ENCODE measurements at places on chromosomes 16 and 17.
A peak's percentile ranks its signal among the peaks of the same experiment; 100 is the strongest.

DNA sequence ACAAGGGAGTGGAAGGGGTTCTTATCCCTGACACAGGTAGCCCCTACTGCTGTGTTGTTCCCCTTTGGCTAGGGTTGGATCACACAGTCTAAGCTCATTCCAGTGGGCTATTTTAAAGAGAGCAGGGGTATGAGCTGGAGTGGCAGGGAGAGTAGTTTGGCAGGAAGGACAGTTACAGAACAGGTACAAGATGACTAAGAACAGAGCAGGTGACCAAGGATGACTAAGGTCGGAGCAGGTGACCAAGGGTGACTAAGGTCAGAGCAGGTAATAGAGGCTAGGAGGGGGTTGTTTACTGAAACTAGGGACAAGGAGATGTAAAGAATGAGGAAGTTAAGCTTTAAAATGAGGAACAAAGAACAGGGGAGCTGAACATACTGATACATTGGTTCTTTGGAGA is 58.8 kb downstream of the UTP18 start:
- no peak for DNase-seq

DNA sequence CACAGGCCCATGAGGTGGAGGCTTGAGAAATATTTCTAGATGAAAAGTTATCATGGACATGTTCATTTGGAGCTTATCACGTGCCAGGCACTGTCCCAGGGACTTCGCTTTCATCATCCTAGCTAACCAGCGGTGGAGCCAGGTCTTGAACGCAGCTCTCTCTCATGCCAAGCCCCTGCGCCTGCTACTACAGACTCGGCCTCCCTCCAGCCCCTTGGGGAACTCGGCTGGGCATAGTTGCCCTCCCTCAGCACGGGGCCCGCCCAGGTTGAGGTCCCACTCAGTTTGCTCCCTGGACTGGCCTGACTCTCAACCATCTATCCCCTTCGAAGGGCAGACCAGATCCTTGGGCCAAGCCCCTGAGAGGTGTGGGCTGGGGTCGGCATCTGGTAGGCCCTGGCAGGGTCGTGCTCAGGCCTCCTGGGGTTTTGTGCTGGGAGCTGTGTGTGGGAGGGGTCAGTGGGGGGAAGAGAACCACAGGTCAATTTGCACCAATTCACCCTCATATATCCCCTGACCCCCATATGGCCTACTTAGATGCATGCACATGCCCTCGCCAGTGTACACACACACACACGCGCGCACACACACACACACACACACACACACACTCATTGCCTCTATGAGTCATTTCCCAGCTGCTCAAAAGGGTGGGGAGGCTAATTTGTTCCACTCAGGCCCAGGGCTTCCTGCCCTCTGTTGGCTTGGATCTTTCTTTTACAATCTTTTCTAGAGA is 12.1 kb upstream of the SCN4A start:
- DNase-seq, result no peak

DNA sequence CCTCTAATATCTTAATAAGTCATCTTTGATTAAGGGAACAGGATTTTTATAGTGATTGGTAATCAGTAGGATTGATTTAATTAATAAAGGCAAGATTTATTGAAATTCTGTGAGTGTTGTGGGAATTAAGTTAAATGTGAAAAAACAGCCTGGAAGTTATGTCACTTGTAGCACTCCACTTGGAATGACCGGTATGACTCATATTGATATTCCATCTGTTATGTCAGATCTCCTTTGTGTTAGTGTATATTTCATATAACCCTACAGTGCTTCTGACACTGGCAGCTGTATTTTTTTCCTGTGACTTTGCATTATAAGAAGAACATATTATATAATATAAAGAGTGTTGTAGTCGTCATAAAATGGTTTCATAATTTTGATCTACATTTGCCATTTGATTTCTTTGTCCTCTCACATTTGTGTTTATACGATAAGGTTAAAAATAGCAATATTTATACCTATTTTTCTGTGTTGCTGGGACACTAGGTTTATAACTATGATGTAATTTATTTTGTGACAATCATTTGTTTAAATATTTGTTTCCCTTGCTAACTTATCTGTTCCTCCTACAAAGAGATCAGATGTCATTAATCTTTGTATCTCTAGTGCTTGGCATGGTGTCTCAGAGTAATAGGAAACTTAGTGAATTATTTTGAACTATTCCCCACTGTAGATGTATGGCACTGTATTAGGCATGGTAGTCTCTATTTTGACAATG is 249.0 kb downstream of the BCAS3 start:
- DNase-seq, result no peak

GRCh38 chr17:81039854-81040758 is 5.2 kb downstream of the BAIAP2 start:
- no peak for DNase-seq

DNA sequence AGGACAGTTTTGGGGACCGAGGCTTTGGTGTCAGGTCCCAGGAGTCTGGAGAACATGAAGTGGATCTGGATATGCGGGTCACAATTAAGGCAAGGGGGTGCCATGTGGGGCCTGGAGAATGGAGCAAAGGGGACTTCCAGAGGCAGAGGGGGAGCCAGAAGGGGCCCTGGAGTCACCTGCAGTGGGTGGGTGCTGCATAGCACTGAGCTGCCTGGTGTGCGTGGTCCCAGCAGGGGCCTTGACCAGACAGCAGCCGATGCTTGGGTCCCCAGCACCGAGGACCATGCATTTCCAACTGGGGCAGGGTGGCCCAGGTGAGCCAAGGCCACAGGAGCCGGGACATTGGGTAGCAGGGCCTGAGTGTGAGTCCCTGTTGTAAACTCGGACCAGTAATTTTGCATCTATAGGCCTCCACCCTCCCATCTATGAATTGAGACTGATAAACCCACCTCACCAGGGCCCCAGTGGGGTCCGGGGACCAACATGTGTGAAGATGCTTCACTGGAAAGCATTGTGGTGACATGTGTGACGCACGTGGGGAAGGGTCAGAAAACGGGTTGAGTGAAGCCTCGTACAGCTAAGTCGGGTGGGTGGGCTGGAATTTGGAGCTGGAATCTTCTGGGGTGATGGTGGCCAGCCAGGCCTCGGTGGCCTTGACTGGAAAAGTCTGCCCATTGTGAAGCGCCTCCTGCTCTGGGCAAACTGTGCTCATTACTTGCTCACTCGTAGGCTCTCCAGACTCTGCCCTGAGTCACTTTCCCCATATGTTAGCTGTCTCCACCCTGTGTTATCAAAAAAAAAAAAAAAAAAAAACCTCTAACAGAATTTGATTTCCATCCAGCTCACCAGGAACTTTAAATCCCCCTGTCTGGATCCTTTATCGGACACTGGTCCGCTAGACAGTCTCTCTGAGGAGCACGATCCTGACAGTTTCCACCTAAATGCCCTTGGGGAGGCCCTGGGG is 90.5 kb upstream of the ZNF469 start:
- DNase-seq, result no peak

DNA sequence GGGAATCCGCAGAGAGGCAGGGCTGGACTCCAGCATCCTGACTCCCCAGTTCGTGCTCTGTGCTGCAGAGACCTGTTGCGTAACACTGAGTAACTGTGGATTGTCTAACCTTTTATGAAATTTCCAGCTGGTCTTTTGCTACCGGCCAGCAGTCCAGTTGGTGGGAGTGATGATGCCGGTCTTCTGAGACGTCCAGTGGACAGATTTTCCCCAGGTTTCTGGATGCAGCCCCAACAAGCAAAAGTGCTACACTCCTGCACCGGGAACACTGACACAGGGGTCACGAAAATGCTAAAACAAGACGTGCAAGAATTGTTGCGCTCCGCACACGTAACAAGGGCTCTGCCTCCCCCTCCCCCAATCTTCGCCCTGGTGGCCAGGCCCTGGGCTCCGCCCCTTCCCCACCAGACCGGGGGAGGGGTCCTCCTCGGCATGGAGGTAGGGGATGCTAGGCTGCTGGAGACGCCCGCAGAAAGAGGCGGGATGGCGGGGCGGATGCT is 701 bp upstream of the MRC2 start:
- no peak for DNase-seq

- peak; percentile 75 for DNase-seq
Observed at GRCh38 chr16:69761983-69762813, at the start of gene WWP2. Gene WWP2 (plus strand): TSS chr16:69762332. CDS start chr16:69787011, 24,679 bp downstream.

DNA sequence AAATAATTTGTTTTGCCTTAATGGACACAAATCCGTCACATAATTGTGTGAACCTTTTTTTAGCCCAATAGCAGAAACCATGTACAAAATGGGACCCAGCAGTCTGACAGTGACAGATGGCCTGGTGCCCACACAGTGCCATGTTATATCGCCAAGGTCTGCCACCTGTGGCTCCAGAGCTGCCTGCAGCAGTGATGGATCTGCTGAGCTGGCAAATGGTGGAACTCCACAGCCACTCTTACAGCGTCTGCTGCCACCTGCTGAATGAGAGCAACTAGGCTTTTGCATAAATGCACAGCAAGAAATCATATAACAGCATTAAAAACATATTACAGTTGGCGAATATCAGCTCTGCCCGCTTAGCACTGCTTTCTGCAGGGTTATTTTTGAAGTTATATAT is 59.4 kb downstream of the NUP93 start:
- peak; percentile 82 for DNase-seq

DNA sequence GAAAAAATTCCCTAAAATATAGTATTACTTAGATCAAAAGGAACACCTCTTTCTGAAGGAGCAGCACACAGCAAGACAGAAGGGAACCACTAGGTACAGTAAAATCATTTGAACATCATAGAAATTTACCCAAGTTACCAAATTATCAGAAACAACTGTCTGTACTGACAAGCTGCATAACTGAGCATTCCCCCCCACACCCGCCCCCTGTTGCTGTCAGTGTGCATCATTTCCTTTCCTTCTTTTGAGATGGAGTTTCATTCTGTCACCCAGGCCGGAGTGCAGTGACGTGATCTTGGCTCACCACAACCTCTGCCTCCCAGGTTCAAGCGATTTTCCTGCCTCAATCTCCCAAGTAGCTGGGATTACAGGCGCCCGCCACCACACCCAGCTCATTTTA is 120.7 kb downstream of the TRIM37 start:
- no peak for DNase-seq

GRCh38 chr16:48109475-48109874 is 46.3 kb downstream of the ABCC12 start:
- no peak for DNase-seq

DNA sequence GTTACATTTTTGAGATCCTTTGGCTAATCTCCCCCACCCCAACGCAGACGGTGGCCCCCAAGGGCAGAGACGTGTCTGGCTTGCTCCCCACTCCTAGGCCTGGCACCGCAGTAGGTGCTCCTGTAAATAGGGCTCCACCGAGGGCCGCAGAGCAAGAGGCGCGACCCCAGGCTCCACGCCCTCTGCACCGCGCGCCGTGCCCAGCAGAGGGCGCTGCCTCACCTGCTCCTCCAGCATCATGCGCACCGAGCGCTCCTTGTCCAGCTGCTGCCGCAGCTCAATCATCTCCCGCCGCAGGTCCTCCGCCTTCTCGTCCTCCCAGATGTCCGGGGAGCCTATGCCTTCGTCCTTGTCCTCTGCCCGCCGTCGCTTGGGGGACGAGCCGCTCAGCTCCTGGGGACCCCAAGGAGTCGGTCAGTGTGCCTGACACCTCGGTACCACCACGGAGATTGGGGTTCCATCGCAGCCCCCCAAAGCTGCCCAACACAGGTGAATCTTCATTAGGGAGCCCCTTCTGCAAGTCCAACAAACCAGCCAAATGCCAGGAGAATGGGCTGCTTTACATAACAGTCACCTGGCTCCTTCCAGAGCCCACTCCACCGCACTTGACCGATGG is 11.2 kb downstream of the TFAP4 start:
- DNase-seq, result peak; percentile 55

GRCh38 chr16:15041271-15042004 is 14.4 kb downstream of the NTAN1 start:
- peak; percentile 54 for DNase-seq

- DNase-seq, result no peak
Observed at GRCh38 chr17:70006159-70006558, 68.9 kb upstream of the KCNJ16 start.

GRCh38 chr16:75306099-75306762 is 54.8 kb upstream of the BCAR1 start:
- DNase-seq, result peak; percentile 19

GRCh38 chr16:21145738-21146137 is 4.9 kb downstream of the DNAH3 start:
- DNase-seq, result no peak

GRCh38 chr17:31130286-31131224 is 35.8 kb downstream of the NF1 start:
- peak; percentile 53 for DNase-seq

DNA sequence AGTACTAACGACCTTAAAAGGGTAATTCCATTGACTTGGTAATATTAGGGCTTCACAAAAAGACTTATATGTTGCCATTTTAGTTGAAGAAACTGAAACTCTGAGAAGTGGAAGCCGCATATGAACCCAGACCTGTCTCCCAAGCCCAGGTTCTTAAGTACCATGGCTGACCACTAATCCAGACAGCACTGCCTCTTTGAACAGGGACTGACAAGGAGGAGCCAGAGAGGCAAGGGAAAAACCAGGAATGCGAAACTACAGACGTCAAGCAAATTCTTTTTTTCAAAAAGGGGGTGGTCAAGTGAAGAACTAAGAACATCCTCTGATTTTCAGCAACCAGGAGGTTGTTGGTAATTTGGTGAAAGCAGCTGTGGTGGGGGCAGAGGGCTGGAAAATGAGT is 15.2 kb downstream of the CYB5D1 start:
- no peak for DNase-seq
